Fibroblast of lung (primary cell): ENCODE measurements at places on chromosomes 3 and 15.

GRCh38 chr3:55204417-55204816 lies 276.6 kb upstream of the LRTM1 start:
- DNase-seq: peak; percentile 23

DNA sequence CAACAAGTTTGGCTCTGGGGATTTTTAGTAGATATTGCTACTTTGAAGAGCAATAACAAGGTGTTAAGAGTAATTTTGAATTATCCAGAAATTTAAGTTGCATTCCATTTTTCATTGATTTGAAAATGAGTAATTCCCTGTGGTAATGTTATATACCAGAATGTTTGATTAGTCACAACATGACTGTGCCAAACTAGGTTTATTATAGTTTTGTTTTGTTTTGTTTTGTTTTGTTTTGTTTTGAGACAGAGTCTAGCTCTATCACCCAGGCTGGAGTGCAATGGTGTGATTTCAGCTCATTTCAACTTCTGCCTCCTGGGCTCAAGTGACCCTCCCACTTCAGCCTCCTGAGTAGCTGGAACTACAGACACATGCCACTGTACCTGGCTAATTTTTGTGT lies 40.7 kb downstream of the CNOT10 start:
- no peak for DNase-seq

- no peak for DNase-seq
These were observed 3.1 kb downstream of the CX3CR1 start for GRCh38 chr3:39276746-39277145.

- peak; percentile 62 for DNase-seq
These were observed 10.1 kb downstream of the SLC51B start for GRCh38 chr15:65055201-65055870.

DNA sequence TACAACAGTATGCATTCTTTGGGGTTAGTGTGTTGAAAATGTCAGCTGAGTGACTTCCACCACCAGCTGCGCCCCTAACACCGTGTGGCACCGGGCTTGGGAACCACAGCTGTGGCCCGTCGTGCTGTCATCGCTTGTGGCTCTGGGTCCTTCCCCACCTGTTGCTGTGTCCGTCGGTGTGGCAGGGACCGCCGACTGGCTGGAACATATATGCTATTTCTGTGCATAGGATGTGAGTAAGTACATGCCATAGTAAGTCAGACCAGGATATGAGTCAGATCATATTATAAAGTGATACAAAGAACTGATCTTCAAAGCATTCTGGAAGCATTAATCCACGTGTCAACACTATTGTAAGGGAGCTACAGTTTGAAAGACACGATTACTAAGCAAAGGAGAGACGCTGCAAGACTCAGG lies 31.9 kb downstream of the EHD4 start:
- peak; percentile 93 for DNase-seq

GRCh38 chr3:126259411-126260391 lies 79.3 kb upstream of the ALDH1L1 start:
- DNase-seq: no peak

- DNase-seq: peak; percentile 16
These were observed 692 bp downstream of the SCAANT1 start for GRCh38 chr3:63911509-63911872.

- no peak for DNase-seq
These were observed 52.1 kb downstream of the DNAH1 start for GRCh38 chr3:52367891-52368880.
